ENCODE measurements at places on chromosomes 3 and 15.
A peak's percentile ranks its signal among the peaks of the same experiment; 100 is the strongest.

- DNase-seq = no peak
These were observed 7.6 kb upstream of the LRRC2 start for GRCh38 chr3:46573701-46574100.

DNA sequence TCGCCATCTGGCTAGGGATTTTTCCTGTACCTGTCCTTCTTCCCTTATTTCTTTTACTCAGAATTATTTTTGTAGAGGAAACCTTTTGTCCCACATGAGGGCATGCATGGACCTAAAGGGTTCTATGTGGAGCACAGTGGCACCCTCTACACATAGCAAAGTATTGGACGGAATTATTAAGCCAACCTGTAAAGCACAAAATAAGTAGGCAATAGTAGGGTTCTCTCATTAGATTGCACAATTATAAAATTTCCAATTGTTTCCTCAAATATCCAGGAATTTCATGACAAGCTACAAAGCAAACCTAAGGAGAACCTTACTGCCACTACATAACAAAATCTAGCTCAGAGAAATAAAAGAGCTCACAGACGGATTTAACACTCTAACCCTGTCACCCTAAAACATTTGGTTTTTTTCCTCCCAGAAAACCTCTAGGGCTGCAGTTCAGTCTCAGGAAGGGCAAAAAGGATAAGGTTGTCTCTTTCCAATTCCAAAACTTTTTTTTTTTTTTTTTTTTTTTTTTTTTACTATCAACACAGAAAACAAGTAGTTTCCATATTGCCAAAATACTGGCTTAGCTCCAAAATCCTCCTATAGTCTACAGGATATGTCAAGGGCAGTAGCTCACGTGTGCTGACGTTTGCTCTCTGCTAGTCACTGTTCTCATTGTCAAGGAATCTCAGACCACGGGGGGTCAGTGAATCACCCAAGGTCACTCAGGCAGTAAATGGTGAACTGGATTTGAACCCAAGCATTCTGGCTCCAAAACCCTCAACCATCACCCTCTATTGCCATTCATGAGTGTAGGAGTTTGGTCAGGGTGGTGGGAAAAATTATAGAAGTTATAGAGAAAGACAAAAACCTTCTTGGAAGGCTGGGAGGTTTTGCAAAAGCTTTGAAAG, 52.3 kb downstream of the NCEH1 start:
- peak; percentile 85 for DNase-seq

GRCh38 chr15:57355259-57355658, 21.0 kb upstream of the CGNL1 start:
- no peak for DNase-seq

DNA sequence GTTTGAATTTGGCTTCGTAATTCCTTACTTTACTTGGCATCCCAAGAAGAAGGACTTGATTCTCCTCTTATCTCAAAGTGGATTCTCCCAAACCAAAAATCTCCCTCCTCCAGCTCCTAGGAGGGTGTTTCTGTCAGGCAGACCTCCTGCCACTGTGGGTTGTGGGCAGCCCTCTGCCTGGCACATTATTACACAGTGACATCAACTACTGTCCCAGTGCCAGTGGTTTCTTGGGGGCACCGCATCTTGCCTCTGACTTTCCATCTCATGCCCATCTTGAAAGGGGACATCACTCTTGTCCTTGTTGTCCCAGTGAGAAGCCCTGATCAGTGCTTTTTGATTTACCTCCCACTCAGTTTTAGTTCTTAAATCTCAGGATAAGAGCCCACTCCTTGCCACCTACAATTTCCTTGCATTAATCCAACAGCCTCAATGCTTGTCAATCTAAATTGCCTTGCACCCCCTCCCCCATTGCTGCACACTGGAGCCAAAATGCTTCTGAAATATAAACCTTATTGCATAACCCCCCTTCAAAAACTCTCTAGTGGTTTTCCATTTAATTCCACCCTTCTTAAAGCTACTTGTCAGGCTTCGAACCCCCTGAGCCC, 81.0 kb downstream of the TRAK1 start:
- DNase-seq = no peak

DNA sequence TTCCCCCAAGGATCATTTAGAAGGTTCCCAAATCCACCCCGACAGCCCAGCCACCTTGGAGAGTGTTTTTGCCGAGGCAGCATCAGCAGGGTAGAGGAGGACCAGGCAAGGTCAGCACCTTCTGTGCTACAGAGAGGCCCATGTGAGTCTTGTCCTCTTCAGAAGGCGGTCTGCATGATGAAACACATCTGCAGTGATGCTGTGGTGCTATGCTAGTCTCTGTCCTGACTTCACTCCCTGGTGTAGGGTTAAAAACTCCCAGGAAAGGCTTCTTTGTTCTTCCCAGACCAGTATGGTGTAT, 87.9 kb downstream of the ITPR1 start:
- no peak for DNase-seq

- DNase-seq = no peak
These were observed 12.6 kb upstream of the IQSEC1 start for GRCh38 chr3:13085846-13086179.

GRCh38 chr3:50050361-50050760, 38.4 kb upstream of the RBM5 start:
- peak; percentile 41 for DNase-seq

- DNase-seq = no peak
These were observed 404.8 kb downstream of the IGSF11 start for GRCh38 chr3:118629821-118630220.

GRCh38 chr3:98814817-98815420, 51.8 kb downstream of the ST3GAL6 start:
- peak; percentile 78 for DNase-seq

DNA sequence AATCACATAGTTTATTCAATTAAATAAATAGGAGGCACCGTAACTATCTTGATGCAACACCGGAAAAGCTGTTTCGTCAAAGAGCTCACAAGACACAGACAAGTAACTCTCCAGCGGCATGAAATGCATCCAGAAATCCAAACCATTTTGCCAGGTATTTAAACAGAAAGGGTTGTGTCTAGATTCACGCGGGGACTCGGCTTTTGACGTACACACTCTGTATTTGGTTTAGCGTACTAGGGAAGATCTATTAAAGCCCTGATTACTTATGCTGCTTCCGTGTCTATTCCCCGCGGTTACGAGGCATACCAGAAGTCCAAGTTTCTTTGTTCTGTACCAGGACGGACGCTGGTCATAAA, 718 bp downstream of the BNIP2 start:
- peak; percentile 27 for DNase-seq

DNA sequence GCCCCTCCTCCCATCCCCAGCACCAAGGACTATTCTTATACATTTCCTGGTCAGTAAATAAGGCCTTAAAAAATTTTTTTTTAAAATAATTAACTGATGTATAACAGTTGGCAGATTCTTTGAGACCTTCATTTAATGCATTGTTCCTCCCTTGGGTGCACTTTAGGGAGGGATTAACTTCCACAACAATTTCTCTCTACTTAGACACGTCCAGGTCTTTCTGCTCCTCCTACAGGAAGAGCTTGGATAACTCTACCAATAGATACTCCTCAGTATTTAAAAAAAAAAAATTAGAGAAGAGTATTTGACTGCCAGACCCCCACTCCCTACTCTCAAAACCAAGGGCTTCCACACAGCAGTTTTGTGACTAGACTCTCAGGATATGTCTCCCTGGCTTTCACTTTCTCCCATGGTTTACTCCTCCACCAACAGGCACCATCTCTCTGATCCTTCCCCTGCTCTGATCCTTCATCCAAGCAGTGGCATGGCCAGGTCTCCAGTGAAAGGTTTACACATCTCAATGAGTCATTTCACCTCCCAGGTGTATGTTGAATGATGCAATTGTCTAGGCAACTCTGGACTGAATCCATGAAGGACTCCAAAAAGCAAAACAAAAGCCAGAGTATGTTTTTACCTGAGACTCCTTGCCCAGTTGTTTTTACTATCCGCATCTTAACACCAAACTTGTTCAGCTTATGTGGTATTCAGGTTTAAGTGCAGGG, 7.4 kb downstream of the ZIC4 start:
- peak; percentile 44 for DNase-seq

All from PC-3 (cell line).